ENCODE measurements at places on chromosomes 1 and 21.

- DNase-seq = no peak
Measured at GRCh38 chr1:206457408-206458120, 12.7 kb upstream of the IKBKE start.

- DNase-seq = no peak
Measured at GRCh38 chr1:202932476-202932875, 5.4 kb upstream of the KLHL12 start.

DNA sequence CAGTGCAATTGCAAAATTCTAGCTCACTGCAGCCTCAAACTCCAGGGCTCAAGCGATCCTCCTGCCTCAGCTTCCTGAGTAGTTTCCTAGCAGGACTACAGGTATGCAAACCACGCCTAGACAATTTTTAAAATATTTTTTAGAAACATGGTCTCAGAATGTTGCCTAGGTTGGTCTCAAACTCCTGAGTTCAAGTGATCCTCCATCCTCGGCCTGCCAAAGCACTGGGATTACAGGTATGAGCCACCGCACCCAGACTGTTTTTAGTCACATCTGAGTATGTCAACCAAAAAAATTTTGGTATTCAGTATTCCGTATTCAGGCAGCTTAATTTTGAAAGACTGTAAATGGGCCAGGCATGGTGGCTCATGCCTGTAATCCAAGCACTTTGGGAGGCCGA is 11.2 kb downstream of the TARBP1 start:
- no peak for DNase-seq

- no peak for DNase-seq
Measured at GRCh38 chr1:17774452-17774851, 19.3 kb downstream of the ACTL8 start.

GRCh38 chr1:186754542-186755145 is 74.1 kb upstream of the PLA2G4A start:
- DNase-seq = no peak

DNA sequence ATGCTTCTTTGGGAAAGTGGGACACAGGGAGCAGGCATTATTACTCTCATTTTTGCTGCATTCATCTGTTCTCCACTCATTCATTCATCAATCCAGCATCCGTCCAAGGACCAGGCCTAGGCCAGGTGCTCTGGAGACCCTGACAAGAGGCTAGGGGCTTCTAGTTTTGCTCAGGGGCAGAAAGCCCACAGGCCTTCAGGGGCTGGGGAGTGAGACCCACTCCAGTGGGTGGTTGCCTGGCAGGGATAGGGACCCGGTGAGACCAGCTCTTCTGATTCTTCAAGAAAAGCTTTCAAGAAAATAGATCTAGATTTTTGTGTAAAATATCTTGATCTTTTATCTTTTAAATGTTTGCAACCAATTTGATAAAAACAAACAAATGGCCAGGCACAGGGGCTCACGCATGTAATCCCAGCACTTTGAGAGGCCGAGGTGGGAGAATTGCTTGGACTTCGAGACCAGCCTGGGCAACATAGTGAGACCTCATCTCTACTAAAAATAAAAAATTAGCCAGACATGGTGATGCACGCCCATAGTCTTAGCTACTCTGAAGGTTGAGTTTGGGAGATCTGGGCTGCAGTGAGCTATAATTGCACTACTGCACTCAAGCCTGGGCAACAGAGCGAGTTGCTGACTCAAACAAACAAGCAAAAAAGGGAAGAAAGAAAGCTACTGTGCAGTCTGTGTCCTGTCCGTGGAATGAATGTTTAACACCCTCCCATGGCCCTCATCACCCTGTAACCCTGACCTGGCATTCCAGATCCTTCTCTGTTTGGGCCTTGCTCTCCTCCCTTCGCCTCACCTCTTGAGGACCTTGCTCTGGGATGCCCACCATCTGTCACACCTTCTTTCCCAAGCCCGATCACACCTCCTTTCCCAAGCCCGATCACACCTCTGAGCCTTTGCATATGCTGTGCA is 17.3 kb upstream of the LRP8 start:
- DNase-seq = no peak

GRCh38 chr1:65170511-65171142 is 22.6 kb downstream of the AK4 start:
- no peak for DNase-seq

DNA sequence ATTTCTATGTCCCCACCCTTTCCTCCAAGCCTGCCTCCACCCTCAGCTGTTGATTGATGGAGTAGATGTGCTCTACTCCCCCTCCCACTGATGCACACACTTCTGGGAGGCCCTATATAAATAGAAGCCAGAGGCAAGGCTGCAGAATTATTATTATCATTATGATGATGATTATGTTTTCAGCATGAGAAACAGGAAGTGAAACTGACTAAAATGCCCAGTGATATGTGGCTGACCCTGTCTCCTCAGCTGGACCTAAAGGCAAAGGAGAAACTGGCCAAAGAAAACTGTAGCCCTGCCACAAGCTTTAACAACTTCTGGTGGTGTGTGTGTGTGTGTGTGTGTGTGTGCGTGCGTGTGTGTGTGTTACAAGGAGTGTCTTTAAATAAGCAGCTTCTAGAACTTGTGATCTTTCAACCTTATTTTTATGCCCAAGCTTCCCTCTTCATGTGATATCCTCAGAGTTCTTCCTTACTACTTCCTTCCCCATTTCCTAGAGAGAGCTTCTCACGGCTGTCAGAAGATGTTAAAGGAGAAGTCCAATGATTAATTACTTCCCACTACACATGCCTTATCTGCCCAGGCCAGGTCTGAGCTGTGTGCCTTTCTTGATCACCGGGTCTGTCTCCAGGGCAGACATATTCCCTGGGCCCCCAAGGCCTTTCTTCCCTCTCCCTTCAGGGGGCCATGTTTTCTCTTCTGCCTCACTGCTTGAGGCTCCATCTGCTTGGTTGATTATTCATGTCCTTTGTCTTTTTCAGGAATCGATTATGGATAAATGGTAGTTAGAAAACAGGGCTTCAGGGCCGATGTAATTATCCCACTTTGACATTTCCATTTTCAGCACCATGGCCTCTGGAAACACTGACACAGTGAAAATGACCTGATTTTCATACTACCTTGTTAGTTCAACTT is 11.6 kb upstream of the MAPKAPK2 start:
- no peak for DNase-seq

DNA sequence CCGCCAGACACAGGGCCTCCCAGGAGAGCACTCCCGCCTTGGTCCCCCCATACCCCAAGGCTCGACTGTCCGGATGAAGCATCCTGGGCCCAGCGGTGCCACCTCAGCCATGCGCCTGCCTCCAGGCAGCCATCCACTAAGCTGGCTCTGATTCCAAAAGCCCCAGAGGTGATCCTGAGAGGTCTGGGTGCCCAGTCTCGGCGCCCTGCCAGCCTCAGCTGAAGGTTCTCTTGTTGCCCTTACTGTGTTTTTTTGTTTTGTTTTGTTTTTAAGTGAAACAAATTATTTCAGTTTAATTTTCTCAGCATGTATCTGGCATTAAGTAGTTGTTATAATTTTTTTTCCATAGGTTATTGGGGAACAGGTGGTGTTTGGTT is 44.9 kb downstream of the NUAK2 start:
- DNase-seq = no peak

DNA sequence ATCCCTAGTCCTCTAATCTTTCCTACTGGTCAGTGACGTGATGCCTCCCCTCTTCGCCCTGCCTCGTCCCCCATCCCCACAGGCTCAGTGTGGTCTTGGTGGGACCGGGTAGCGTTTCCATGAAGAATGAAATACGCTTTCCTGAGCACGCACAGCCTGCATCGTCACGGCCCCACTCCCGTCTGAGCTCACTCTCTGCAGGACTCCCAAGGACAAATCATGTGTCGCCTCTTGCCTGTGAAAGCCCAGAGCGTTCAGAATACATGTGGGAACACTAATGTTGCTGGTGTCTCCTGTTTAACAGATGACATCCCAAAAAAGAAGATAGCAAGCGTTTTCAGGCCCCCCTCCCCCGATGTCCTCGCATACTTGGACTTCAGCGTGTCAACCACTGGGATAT is 49.2 kb downstream of the S100B start:
- DNase-seq = no peak

DNA sequence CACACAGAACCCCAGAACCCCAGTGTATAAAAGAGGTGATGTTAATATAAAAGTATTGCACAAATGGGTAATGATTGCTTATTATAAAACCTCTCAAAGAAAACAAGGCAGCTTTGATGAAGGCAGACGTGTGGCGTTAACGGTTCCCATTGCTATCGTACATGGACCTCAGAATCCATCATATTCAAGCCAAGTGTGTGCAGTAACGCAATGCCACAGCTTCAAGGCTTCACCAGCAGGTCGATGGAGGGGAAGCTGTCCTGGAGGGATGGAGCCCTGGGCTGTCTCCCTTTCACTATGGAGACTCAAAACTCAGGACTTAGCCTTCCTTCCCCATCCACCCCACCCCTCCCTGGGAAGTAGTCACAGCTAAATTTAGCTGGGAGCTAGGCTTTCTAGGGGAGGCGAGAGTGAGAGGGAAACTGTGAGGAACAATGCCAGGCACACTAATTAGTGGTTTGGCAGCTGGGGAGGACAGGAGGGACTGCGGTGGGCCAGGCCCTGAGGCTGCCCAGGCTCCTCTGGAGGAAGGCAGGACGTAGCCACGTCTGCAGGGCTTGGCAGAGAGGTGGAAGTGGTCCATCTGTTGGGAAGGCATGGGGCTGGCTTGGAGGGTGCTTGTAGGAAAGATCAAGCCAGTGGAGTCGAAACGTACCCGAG is 121.2 kb downstream of the HMGB4 start:
- DNase-seq = no peak

DNA sequence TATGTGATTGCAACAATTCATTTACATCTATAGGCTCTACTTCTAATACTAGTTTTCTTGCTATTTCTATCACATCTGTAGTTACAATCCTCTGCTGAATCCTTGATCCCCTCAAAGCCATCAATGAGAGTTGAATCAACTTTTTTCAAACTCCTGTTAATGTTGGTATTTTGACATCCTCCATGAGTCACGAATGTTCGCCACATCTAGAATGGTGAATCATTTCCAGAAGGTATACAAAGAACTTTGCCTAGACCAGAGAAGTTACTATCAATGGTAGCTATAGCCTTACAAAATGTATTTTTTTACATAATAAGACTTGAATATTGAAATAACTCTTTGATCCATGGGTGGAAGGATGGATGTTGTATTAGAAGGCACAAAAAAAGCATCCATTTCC is 110.0 kb downstream of the AMY1C start:
- DNase-seq = no peak

DNA sequence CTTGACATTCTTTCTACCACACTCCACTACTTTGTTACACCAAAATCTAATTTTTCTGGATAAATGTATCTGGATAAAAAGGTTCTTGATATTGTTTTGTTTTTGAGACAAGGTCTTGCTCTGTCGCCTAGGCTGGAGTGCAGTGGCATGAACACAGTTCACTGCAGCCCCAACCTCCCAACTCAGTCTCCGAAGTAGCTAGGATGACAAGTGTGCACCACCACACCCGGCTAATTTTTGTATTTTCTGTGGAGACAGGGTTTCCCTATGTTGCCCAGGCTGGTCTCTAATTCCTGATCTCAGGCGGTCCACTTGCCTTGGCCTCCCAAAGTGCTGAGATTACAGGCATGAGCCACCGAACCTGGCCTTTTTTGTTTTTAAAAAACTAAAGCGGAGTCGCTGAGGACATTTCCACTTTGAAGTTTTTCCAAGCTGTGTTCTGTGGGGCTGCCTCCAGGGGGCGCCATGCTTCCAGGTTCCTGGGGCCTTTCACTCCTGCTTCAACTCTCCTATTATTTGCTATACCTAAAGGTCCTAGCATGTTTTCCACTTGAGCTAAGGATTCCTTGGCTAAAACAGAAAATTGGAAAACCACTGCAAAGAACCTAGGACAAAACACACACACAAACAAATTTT is 14.1 kb upstream of the NCMAP start:
- no peak for DNase-seq

GRCh38 chr1:21182181-21182731 is 5.6 kb upstream of the EIF4G3 start:
- no peak for DNase-seq

DNA sequence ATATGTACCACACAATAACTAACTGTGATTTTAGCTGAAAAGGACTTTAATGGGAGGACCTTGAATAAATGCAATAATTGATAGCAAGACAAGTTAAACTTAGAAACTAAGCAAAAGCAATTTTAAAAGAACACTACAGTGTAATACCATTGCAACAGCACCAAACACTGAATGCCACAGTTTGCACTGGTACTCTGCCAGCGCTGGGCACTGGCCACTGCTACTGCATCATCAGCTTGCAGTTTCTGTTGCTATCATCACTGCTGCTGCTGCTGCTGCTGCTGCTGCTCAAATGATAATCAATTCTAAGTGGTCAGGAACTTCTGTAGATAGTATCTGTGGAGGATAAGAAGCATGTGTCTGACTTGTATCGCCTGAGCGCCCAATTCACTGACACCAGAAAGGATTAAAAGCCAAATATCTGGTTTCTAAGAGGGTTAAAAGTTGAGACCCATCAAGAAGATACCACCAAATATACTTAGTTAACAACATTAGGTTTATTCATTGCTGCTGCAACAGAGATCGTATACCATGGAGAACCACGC is 306.9 kb downstream of the LRRC40 start:
- DNase-seq = no peak

DNA sequence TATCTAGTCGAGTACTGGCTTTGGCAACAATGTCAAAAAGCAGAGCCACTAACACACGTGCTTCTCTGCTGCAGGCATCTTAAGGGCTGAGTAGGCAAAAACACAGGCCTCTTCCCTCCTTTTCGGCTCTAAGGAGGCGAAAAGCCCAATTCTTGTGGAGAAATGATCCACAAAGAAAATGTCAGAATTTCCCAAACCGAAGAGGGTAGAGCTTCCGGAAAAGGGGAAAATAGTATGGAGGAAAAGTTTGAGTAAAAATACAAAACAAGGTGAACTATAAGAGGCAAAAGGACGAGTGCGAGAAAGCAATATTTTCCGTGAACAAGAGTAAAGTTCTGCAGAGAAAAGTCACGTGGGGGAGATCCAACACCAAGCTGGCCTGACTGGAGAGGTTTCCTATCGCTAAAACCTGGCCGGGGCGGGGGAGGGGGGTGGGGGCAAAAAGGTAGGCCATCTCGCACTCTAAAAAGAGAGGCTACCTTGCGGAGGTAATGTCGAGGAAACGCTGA is 551 bp downstream of the ZRANB2 start:
- no peak for DNase-seq

- DNase-seq = no peak
Measured at GRCh38 chr1:164466001-164466421, 93.0 kb upstream of the PBX1 start.

GRCh38 chr1:14338509-14338908 is 260.0 kb upstream of the KAZN start:
- no peak for DNase-seq

- DNase-seq = no peak
Measured at GRCh38 chr21:34949499-34949898, 99.6 kb downstream of the RUNX1 start.

GRCh38 chr1:39729842-39730241 is 8.8 kb upstream of the PPIE start:
- no peak for DNase-seq

- DNase-seq = no peak
Measured at GRCh38 chr1:208163539-208163938, 80.6 kb downstream of the PLXNA2 start.

DNA sequence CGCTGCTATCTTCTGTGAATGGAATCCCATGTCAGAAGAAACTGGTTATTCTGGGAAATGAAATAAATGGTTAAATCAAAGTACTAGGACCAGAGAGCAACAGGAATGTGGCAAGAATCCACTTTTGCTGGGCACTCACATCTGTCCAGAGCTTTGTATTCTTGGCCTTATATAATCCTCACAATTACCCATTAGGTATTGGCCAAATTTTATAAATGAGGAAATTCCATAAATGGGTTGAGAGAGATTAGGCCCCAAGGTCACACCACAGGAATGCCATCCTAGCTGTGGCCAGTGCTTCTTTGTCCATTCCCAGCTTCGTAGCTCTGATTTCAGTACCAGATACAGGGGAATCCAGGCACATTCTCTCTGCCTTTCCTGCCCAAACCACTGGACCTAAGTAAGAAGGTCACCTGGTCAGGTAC is 76.1 kb upstream of the HOOK1 start:
- DNase-seq = no peak
